Activated naive CD4-positive, alpha-beta T cell treated with anti-CD3 and anti-CD28 coated beads, Interleukin-2, amount 10 ng/mL, durations not matched to agents 7 days and 5 days (primary cell): ENCODE measurements at places on chromosomes 1 and 21.

- no peak for DNase-seq
Measured at GRCh38 chr1:151775894-151776664, 12.8 kb upstream of the MRPL9 start.

- DNase-seq = no peak
Measured at GRCh38 chr1:184945678-184946412, 28.5 kb downstream of the NIBAN1 start.

DNA sequence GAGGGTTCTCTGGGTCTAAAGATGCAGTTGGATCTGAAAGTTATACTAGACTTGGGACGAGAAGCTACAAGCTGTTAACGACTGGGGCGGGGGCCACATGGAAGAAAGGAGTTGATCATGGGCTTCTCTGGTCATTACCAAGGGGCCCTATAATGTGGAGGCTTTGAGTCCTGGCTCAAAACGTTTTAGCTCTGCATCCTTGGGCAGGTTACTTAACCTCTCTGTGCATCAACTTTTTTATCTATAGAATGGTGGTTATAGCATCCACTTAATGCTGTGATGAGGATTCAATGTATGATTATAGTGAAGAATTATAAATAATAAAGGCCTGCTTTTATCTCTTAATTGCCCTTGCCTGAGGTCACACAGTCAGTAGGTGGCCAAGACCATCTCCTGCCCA lies 53.1 kb downstream of the UBIAD1 start:
- no peak for DNase-seq

GRCh38 chr1:227214207-227214606 lies 104.1 kb downstream of the CDC42BPA start:
- DNase-seq = no peak

DNA sequence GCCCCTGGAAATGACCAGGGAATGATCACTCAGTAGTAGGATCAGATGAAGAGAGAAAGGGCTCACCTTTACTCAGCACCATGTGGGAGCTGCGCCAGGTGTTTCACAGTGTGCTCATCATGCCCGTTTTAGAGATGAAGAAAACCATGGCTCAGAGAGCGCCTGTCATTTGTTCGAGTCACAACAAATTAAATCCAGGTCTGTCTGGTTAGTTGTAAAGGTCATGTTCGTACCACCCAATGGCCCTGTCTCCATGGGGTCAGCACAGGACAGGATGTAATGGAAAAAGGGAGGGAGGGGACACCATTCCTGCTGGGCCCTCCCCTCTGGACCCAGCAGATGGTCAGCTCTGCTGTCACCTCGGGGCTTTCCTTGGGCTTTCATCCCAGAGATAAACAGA lies 15.2 kb downstream of the KIRREL1 start:
- DNase-seq = no peak

GRCh38 chr1:109493227-109493626 lies 667 bp upstream of the CYB561D1 start:
- no peak for DNase-seq

- peak; percentile 81 for DNase-seq
Measured at GRCh38 chr1:209692745-209693504, 11.7 kb upstream of the HSD11B1 start.

DNA sequence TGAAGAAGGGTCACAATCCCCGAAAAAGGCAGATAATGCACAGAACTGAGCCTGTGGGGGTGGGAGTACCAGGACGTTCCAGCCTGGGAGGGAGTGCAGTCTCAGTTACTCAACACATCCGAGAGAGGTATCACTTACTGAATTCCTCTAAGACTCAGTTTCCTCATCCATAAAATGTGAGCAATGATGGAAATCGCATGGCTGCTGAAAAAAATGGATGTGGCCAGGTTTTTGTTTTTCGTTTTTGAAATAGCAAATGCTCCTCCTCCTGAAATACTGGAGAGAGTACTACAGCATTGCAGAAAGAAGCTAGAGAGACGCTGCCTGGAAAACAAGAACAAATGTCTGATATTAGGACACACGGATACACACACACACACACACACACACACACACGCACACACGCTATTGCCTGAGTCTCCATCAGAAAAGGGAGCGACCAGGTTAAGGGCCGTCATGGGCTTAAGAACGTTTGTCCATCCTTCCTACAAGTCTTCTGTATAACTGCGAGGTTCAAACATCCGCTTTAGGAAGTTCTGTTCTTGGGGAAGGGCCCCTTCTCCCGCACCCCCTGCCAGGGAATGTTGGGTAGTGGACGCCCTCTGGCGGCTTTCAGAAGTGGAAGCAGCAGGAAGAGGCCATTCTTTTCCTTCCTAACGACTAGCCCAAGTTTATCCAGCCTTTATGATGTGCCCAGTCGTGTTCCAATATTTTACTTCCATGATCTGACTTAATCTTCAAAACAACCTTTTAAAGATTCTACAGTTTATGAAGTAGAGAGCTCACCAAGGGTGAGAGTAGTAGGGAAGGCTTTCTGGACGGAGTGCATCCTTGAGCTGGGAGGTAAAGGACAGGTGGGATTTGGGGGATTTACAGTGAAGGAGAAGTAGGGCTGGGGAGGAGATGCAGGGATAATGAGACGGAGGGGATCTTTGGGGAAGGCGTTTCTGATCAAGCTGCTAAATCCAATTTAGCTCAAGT lies 699 bp upstream of the NES start:
- DNase-seq = peak; percentile 49

DNA sequence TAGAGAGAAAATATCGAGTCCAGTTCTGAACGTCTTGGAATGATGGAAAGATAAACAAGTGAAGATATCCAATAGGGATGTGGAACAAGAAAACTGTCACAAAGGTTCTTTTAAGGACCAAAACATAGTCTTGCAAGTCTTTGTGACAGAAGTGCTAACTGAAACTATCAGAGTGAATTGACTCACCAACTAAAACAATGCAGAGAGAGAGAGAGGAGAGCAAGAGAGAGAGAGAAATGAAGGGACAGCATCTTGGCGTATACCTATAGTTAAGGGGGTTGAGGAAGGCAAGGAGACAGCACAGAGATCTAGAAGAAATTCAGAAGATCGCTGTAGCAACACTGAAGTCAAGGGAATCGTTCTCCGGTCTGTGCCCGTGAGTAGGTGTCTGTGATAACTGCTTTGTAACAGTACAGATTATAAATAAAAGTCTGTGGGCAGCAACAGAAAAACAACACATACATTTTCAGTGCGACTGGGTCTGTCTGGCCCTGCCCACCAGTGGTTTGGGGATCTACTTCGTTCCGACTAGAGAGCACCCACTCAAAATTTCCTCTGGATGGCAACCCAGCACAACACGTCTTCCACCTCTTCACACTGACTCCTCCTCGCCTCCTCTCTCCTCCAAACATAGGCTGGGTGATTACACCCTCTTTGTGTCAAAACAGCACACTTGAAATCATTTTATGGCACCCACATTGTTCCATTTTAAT lies 4.8 kb upstream of the COA6 start:
- no peak for DNase-seq

DNA sequence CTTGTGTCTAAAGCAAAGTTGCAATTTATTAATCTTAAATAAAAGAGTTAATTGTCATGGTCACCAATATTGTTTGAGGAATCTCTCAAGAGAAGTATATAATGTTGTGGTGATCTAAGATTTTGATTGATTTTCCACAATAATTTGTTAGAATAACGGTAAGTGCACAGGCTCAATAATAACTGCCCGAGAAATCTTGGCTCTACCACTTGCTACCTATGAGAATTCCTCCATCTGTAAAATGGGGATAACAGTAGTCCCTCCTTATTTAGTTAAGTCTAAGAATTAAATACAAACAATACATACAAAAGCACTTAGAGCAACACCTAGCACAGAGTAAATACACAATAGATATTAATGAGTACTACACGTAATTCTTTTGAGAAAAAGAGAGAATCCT lies 18.8 kb downstream of the SCAF4 start:
- no peak for DNase-seq

- DNase-seq = no peak
Measured at GRCh38 chr1:118116401-118116800, 68.6 kb downstream of the SPAG17 start.

DNA sequence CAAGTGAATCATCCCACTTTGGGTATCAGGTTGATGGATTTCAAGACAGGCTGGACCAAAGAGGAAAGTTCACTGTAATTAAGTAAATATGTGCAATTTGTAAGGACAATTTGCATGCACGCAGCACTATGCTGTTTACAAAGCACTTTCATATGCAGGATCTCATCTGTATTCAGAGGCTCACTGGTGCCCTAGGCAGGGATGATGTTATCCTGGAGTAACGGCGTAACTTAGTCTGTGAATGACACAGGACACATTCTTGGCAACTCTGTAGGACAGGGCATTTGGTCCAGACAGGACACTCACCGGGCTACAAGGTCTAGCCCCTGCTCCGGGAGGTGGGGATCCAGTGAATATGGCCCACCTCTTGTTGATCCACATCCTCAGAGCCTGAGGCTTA lies 365.4 kb upstream of the DUSP10 start:
- no peak for DNase-seq

GRCh38 chr1:70090141-70090540 lies 115.2 kb downstream of the LRRC40 start:
- DNase-seq = no peak

- no peak for DNase-seq
Measured at GRCh38 chr21:31318971-31319370, 25.1 kb downstream of the TIAM1 start.

DNA sequence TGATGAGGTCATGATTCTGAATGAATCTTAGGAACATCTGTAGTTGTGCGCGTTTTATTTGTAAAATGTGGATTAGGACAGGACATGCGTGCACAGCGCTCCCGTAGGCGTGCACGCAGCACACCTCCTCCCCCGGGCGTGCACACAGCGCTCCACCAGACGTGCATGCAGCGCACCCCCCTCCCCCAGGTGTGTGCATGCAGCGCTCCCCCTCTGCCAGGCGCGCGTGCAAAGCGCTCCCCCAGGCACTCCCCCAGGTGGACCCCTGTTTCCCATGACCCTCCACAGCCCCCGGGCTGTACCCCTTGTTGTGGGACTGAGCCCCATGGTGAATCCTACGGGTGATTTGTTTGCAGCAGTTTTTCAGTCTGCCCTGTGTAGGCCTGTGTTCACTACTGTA lies 61.6 kb downstream of the S100B start:
- DNase-seq = no peak

GRCh38 chr1:90274376-90274775 lies 279.5 kb downstream of the ZNF326 start:
- DNase-seq = no peak

- no peak for DNase-seq
Measured at GRCh38 chr1:46512135-46512791, 22.6 kb downstream of the DMBX1 start.

DNA sequence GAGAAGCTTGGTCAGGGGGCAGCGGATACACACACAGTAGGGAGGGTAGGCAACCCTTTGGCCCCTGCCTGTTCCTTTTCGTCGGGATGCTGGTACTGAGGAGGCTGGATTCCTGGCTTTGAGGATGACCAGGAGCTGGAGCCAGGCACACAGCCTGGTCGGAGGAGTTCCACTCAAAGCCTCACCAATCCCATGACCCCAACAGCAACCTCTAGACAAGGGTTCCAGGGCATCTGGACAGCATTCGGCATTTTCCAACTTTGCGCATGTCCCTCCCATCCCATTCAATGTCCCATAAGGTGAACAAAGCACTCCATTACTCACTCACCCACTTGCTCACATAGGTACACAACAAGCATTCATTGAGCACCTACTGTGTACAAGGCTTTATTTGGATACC lies 42.6 kb upstream of the HMGB4 start:
- no peak for DNase-seq

GRCh38 chr1:229993060-229993459 lies 74.0 kb upstream of the GALNT2 start:
- DNase-seq = no peak

DNA sequence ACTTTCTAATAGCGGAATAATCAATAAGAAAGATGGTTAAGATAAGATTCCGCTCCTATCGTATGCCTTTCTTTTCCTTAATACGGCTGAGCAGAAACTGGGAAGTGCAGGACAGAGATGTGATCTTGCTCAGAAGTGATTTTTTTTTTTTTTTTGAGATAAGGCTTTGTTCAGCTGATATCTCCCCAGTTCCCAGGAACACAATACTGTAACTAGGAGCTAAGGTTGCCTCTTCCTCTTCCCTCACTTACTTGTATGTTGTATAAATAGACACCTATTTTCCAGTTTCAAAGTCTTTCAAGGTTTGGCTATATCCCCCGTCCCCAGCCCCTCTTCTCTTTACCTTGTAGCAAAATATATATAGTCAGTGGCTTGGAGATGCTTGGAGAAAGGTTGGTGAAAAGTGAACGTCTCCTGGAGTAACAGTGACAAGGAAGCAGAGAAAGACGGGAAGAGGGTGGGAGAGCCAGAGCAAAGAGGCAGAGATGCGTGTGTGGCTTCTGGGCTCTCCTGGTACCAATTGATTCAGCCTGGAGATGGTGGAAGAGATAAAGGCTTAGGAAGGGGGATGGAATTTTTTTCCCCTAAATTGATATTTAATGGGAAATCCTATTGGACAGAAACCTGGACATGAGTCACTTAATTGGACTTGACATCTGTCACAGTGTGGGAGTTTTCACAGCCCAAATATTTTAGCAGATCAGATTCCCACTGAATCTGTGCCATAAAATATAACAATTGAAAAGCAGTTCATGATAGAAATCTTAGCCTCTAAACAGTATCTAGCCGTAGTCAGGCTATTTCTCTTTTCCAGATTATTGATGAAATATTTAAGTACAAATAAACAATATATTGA lies at the start of gene NHLH2:
NHLH2 (minus strand) TSS at position 522 of the 856 bp plus-strand sequence. CDS start 2,754 bp downstream, outside the sequence.
- DNase-seq = no peak

DNA sequence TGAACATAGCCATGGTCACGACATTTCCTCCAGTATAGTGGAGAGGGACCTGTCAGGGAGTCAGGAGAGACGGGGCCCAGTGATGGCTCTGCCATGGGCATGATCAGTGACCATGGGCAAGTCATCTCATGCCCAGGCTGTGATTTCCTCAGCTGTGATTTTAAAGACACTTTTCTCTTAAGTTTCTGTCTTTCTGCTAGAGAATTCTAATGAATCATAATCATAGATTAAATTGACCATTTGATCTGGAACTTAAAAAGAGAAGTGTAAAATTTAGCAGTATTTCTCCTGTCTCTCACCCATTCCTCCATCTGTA lies 112.7 kb downstream of the USP25 start:
- no peak for DNase-seq
